ENCODE measurements at places on chromosomes 5 and 9. TPM values are rescaled to one million over a fixed set of nuclear protein-coding genes. Genes with fewer than 3 reads are reported as not detected.

DNA sequence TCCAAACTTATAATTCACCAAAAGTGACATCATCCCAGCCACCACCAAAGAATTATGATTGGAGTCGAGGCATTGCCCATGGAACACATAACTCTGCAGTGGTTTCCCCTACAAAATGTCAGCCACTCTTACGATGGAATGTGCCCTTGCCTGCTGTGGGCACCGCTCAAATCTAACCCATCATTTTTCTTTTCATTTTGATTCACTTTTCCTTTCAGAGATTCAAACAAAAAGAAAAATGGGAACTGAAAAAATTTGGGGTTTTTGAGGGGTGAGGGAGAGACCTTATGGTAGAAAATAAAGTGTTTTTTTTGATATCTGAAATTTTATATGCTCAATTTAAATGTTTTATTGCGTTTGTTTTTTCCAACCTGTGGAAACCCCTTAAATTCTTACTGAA, 28.1 kb downstream of the SMARCA2 start:
- no peak for DNase-seq

The ZNF883 gene
- not detected for total RNA-seq

DNA sequence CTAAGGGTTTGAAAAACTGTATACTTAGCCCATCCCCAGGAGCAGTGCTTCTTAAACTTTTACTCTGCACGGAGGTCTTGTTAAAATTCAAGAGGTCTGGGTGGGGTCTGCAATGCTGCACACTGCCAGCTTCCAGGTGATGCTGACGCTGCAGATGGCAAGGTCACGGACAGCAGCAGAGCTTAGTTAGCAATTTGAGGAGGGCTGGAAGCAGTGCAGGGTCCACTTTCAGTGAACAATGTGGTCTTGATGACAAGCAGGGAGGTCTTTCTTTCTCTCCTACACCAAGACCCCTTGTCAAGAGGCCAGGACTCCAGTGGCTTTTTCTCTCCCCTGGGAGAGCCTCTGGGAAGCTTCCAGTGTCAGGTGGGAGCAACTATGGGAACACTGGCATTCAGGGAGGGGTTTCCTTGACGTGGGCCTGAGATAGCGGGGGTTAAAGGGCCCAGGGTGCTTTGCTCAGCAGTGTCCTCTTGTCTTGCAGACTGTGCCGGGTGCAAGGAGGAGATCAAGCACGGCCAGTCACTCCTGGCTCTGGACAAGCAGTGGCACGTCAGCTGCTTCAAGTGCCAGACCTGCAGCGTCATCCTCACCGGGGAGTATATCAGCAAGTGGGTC, 65.0 kb upstream of the AFAP1L1 start:
- DNase-seq: peak; percentile 64

DNA sequence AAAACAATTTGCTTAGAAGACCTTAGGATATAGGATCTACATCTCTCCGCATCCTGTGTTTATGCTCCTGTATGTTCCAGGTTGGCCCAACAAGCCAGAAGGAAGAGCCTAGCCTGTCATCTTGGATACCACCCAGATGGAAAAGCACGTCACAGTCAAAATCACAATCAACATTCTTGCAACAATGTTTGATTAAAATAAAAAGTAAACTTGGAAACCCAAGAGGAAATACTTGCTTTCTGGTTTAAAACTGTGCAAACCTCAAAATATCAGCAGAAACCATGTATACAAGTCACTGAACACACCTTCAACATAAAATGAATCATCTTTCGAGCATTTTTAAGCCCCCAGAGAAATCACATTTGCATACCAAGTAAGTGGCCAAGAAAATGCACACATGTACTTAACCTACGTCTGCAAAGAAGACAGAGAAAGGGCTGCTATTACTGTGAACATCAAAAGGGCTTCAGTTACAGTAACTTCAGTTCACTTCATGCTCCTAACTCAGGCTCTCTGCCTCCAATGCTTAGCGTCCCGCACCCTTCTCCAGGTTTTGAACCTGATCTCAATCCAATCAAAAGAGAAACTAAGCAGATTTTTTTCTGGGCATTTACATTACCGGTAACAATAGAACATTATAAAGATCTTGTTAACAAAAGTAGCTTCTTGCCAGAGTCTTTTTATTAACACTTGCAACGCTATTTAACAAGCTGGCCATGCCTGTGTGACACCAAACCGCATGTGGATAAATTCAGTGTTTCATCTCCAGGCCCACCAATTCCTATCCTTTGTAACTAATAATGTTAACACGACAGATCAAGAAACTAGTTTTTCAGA, 1.3 kb downstream of the ENC1 start:
- peak; percentile 23 for DNase-seq

- no peak for DNase-seq
Measured at GRCh38 chr9:37796232-37796631, 4.4 kb upstream of the DCAF10 start.

The RNF180 gene
- total RNA-seq: 0.10 TPM

GRCh38 chr5:33944543-33945132, 8.5 kb downstream of the RXFP3 start:
- DNase-seq: no peak

DNA sequence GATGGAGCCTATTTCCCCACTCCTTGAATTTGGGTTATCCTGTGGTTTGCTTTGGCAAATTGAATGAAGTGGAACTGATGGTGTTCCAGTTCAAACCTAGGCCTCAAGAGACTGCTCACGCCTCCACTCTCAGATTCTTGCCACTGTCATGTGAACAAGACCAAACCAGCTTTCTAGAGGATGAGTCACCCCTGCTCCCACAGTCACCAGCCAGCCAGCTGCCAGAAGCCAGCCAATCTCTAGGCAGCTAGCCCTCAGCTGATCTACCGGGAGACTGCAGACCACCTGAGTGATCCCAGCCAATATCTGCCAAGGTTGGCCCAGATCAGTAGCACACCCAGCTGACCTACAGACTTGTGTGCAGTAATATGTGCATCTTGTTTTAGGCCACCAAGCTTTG, 300.6 kb downstream of the TMEM38B start:
- peak; percentile 42 for DNase-seq

DNA sequence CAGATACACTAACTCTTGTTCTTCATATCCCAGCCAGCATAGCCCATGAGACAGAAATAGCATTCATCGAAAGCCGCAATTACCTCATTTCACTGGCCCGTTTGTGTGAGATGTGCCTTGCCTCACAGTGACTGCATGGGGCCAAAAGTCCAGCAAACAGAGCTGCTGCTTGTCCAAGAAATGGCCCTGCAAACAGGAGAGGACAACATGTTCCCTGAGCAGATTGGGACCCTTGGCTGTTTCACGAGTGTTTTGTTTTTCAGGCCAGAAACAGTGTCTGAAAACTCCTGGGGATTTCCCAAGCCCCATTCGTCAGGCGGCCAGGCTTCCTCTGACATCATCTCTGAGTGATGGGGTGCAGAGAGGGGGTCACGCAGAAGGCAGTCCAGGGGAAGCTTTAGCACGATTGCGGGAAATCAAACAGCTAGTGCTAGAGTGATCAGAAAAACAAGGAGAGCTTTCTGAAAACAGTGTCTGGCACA, 503.6 kb upstream of the PAPPA start:
- DNase-seq: peak; percentile 57

The BARX1 gene
- total RNA-seq: 170 TPM

- peak; percentile 38 for DNase-seq
Measured at GRCh38 chr9:80794197-80794596, 895.1 kb downstream of the TLE1 start.

DNA sequence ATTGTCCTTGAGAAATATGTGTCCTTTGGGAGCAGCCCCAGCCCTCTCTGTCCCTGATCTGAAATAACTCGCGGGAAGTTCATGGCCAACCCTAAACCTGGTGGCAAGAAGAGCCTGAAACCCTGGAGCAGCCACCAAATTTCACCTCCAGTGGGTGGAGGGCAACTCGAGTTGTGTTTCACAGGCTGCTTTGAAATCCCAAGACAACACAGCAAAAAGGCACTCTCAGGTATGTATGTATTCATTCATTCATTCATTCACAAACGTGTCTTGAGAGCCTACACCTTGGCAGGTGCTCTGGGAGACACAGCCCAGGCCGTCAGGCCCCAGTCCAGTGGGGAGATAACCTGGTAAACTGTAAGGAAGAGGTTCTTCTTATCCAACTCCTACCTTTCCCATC, 35.7 kb upstream of the ALDH1B1 start:
- DNase-seq: no peak

The GNA14 gene
- total RNA-seq: not detected

Measured in MG63 (cell line).